Effector CD8-positive, alpha-beta T cell (primary cell): ENCODE measurements at places on chromosomes 1 and 21.

- no peak for DNase-seq
Measured at GRCh38 chr21:37415939-37416338, 49.4 kb downstream of the DYRK1A start.

- no peak for DNase-seq
Measured at GRCh38 chr1:30895382-30895943, 13.1 kb downstream of the SDC3 start.

DNA sequence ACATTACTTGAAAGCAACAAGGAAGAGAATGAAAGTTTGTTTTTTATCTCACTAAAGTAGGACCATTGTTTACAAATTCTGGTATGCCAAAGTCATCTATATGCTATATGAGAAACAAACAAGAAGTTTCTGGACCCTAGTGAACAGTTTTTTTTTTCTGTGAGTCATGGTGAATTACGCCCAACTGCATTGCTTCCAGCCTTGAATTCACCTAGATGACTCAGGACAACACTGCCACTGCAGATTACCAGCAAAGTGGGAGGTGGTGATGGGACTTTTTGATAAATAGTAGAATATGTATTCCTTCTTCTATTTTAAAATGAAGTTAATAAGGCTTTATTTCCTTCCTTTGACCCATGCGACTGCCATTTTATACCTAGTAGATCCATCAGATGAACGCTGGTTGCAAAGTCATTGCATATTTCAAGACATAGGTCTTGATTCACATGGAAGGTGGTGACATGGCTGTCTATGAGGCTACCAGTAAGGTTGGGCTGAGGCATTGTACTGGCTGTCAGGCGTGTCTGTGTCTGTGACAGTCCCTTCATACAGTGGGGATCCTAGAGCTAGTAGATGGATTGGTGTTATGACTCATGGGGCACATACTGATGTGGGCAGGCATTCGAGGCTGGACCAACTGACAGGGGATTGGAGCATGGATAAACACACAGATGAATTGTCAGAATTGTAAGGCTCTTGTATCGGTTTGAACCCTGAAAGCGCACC lies 49.1 kb upstream of the APOBEC4 start:
- DNase-seq = no peak

- DNase-seq = no peak
Measured at GRCh38 chr1:64010316-64010715, 193.1 kb upstream of the UBE2U start.

- no peak for DNase-seq
Measured at GRCh38 chr1:157170677-157171515, 32.7 kb upstream of the ETV3 start.

- DNase-seq = no peak
Measured at GRCh38 chr21:19343711-19344110, 940.1 kb upstream of the TMPRSS15 start.

DNA sequence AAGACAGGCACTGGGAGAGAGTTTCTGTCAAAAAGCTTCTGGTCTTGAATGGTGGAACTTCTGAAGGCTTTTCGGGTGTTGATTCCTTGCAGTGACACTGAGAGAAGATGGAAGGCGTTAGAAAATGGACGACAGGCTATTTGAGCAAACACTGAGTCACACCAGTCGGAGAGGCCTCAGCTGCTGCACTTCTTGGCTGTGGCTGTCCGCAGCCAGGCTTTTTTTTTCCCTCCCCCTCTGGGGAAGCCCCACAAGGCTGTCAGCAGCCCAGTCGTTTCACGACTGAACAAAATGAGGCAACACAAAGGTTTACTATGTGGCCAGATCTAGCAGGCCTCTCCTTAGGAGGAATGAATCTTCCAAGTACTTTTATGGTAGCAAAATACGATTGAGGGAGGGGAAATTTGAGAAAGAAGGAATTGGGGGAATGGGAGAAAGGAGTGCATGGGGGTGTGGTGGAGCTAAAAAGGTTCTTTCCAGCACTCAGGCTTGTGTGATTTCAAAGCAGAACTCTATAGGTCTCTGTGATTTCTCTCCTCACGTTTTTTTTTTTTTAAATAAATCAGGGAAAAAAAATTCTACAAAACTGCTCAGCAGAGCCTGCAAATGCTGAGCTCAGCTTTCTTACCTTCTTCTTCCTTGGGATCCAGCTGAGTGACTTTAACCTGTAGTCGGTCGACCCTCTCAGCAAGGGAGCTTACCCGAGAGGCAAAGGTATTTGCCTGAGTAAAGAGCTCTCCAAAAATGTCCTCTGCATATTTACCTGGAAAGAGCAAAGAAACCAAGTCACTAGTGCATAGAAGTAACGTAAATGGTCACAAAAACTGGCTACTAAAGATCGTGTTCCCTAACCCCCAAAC lies 26.1 kb downstream of the GPR3 start:
- DNase-seq = no peak

DNA sequence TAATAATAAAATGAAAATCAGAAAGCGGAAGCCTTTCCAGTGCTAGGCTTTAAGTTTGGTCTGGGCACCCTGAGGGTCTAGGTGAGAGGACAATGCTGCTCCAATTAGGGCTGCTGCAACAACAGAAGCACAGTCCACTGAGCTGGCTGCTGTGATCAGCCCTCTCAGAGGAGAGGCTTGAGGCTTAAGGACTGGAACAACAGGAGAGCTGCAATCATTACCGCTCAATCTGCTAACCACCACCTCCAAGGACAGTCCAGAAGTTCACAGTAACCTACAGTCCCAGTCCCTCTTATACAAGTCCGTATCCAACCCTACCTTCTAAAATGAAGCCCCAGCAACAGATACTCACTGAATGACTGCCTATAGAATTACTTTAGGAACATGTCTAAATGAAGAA lies 62.1 kb downstream of the USP24 start:
- DNase-seq = no peak

- DNase-seq = no peak
Measured at GRCh38 chr1:59827055-59827643, 12.4 kb downstream of the HOOK1 start.

GRCh38 chr1:43317817-43318471 lies 17.2 kb downstream of the TIE1 start:
- DNase-seq = no peak

DNA sequence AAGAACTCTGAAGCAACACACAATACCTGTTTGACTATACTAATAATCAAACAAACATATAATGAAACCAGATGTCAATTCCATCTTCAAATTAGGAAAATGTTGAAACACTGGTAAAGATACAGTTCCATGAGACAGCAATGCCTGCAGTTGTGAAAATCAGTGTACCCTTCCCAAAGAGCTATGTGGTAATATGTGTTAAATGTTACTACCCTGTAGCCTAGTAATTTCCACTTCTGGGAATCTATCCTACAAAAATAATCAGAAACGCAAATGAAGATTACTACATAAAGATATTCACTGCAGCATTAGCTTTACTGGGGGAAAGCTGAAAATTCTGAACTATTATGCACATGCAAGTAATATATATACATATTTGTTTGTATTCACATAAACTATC lies 16.9 kb downstream of the GLIS1 start:
- DNase-seq = no peak

DNA sequence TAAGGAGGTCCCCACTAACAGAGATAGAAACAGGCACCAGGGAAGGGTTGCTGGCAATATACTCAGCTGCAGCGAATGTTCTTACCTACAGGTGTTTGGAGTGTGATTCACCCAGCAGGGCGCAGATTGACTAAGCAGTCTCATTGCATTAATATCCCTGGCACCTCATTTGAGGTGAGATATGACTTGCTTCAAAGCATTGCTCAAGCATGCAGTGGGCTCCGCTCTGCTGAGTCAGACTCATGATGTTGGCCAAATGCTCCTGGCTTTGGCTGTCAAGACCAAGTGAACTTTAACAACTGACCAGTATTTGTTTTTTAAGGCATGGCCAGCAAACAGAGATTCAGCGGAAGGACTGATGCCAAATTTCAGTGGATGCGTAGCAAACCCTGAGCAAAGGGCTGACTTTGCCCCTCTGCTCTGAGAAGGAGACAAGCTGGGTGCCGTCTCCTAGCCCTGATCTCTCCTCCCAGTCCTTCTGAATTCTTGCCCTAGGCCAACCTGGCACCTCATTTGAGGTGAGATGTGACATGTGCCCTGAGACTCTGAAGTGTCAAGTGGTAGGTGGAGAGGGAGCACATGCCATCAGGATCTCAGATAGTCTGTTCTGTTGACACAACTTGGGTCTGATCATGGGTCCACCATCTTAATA lies 187.1 kb upstream of the COA6 start:
- no peak for DNase-seq

DNA sequence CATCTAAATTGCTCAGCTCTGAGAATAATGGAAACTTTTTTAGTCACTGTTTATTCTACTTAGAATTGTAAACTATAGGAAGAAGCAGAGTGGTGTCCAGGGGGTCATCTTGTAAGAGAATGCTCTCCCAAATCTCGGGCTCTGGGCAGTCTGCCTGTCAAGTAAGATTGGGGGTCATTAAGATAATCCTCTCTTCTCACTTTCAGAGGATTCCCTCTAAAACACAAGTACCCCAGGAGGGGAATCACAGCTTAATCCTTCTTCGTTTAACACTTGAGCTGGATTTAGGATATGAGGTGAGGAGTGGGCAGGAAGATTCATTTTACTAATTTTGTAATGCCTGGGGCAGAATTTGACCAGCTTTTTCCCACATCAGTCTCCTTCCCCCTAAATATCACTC lies 81.2 kb downstream of the RPS6KA1 start:
- no peak for DNase-seq
